Stimulated activated CD4-positive, alpha-beta T cell treated with anti-CD3 and anti-CD28 coated beads, Interleukin-1b, Interleukin-23, amount 100 ng/mL, for 1 hour (primary cell): ENCODE measurements at places on chromosomes 12 and 14.

GRCh38 chr12:12178559-12178958 lies 88.3 kb downstream of the LRP6 start:
- no peak for DNase-seq

DNA sequence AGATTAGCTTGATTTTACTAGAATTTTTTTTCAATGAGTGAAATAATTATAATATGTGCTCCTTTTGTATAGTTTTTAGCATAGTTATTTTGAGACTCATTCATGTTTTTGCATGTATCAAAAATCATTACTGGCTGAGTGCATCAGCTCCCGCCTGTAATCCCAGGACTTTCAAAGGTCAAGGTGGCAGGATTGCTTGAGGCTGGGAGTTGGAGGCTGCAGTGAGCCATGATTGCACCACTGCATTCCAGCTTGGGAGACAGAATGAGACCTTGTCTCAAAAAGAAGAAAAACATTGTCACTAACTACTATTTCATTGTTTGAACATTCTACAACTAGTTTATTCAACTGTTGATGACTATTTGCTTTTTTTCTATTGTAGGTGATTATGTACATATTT lies 802.7 kb downstream of the SLC16A7 start:
- DNase-seq = no peak

DNA sequence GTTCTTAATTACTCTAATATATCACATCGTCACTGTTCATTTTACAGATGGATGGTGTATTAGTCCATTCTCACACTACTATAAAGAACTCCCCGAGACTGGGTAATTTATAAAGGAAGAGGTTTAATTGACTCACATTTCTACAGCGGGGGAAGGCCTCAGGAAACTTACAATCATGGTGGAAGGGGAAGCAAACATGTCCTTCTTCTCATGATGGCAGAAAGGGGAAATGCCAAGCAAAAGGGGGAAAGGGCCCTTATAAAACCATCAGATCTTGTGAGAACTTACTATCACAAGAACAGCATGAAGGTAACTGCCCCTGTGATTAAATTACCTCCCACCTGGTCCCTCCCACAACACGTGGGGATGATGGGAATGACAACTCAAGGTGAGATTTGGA lies 6.5 kb downstream of the TMBIM4 start:
- no peak for DNase-seq

- no peak for DNase-seq
Measured at GRCh38 chr12:50620109-50620977, 115.6 kb downstream of the DIP2B start.

GRCh38 chr12:67741270-67741669 lies 92.7 kb downstream of the DYRK2 start:
- no peak for DNase-seq

GRCh38 chr12:92561543-92561899 lies 141.3 kb upstream of the PLEKHG7 start:
- no peak for DNase-seq

DNA sequence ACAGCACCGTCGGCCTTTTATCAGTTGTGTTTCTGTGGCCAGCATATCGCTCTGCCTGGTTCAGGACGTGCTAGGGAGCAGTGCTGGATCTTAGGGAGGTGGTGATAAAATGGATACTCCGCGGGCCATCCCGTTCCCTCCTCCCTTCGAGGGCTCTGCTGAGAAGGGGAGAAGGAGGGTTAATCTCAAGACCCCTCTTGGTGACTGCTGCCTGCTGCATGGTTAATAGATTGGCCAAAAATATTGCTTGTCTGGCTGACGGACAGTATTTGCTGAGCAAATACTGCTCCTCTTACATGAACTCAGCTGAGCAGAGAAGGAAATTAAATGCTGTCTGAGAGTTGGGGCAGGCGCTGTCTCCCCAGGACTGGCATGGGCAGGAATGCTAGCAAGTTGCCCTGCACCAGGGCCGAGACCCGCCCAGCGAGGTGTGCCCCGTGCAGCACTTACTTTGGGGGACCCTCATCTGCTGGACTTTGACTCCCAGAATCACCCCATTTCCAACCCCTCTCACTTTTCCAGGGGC lies 1.2 kb downstream of the FBRSL1 start:
- no peak for DNase-seq

DNA sequence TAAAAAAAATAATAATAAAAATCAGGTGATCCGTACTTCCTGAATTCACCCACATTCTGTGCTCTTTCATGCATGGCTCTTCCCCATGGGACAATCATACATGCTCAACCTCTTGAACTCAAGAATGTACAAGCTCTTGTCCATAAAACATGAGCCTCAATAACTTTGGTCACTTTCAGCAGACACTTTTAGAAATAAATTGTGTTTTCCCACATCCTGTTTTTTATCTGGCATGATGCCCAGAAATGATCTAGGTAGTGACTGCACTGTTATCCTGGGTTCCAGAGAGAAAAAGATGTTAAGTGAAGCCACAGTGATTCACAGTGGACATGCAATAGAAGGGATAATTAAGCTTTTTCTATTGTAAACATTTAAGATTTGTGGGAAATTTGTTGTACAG lies 537.6 kb upstream of the TMEM132C start:
- no peak for DNase-seq

DNA sequence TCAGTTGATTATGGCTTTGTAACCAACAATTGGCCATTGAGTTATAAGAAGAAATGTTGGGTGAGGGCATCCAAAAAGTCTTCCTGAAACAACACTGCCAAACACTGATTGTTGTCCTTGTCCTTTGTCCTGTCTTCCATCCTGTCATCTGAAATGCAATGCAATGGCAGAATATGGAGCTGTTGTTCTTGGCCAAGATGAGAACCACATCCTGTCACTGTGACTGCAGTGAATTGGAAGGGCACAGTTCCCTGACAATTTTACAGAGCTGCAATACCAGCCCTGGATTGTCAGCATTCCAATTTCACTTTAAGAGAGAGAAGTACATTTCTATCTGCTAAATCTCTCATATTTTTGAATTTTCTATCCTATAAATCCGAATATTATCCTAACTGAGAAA lies 613.3 kb downstream of the FLRT2 start:
- no peak for DNase-seq

DNA sequence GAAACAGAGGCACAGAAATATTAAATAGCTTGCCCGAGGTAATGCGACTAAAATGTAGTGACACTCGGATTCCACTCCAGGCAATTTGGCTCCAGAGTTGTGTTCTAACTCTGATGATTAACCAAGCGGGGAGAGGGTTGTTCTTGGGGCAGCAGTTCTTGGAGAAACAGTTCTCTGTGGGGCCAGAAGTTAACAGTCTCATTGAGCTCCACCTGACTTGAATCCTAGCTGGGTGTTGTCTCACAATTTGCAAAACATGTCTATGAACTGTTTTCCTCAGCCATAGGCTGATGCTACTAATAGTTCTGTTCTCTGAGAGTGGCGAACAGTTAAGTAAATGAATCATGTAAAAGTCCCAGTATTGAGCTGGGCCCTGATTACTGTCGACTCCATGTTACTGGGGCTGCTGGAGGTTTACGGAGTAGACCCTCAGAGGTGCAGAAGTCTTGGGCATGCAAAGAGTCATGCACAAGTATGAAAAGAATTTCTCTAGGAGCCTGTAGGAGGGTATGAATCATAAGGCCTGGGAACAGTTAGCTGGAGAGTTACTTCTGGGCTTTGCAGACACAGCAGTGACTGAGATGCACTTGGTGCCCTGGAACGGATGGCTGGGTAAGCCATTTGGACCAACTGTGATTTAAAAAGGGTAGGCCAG lies 15.4 kb upstream of the NIN start:
- no peak for DNase-seq

- no peak for DNase-seq
Measured at GRCh38 chr12:120101617-120102016, 14.9 kb downstream of the RAB35 start.

GRCh38 chr12:78864403-78864869 lies at the start of gene SYT1:
TSS of gene SYT1 (plus strand) at chr12:78864774.
- no peak for DNase-seq

GRCh38 chr12:57224973-57225679 lies 4.4 kb upstream of the SHMT2 start:
- no peak for DNase-seq

DNA sequence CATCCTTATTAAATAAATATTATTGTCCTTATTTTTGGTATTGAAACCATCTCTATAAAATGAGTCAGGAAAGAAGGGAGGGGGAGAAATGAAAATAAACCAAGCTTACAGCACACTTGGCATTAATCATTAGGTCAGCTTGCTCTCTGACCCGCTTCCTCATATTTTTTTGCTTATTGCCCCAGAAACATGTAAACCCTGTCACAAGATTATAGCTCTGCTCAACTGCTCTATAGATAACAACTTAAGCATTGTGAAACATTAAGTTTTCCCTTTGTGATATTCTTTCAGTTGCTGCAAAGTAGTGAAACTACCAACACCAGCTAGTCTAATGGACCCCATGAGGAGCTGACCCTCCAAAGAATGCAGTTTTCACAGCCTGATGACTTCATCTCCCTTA lies 819.5 kb downstream of the SLC16A7 start:
- DNase-seq = no peak

- no peak for DNase-seq
Measured at GRCh38 chr12:100795174-100795799, 711 bp downstream of the ANO4 start.

DNA sequence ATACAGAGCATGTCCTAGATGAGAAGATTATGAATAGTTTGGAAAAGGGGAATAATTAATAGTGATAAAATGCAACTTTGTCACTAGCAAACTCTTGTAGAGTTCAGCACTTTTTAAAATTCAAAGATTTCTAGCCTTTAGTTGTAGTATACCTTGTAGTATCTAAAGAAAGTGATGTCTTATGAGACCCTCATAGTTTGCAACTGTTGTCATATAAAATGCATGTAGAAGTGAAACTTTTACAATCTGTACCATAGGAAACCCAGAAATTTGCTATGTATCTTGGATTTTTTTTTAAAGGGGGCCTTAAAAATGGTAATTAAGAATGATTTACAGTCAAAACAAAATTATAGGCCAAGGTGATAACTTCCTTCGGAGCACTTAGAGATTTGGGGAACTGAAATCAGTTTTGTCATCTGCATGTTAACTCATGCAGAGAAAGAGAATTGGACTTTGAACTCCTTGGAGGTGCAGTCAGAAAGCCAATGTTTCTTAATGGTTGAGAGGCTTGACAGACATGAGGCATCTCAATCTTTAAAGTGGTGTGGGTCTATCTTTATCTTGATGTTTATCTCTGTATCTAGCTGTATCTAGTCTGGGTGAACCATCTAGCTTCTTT lies 1.3 kb downstream of the LRRK2 start:
- DNase-seq = no peak

DNA sequence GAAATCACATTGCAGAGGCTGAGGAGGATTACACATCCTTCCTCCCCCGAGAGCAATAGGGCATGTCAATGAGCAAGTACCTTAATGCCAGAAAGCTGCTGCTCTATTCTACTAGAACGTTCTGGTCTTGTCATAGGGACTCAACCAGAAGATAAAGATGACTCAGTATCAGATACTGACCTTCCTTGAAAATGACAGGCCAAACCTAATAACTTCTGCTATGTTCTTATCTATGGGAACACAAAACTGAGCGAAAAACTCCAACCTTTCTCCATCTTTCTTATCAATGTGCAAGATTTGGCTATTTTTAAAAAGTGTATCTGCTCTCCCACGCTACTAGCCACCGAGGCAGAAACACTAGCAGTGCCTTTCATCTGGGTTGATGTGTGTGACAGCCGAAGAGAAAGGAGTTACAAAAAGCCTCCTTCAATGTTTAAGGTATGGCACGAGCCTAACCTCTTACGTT lies 5.5 kb downstream of the CCDC92 start:
- no peak for DNase-seq

DNA sequence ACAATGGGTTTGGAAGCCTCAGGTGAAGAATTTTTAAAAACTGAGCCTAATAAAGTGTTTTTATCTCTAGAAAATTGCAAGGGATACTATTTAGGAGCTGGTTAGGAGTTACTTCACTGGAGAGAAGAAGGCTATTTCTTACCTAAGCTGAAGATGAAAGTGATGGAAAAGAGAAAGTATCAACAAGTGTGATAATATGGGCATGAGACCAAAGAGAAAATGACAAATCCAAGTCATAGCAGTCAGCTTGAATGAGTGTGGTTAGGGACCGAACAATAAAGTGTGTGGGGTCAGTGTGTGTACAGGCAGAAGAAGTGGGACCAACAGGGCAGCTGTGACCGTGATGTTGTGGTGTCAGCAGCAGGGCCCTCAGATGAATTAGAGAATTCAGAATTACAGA lies 24.2 kb upstream of the ADAMTS20 start:
- no peak for DNase-seq

DNA sequence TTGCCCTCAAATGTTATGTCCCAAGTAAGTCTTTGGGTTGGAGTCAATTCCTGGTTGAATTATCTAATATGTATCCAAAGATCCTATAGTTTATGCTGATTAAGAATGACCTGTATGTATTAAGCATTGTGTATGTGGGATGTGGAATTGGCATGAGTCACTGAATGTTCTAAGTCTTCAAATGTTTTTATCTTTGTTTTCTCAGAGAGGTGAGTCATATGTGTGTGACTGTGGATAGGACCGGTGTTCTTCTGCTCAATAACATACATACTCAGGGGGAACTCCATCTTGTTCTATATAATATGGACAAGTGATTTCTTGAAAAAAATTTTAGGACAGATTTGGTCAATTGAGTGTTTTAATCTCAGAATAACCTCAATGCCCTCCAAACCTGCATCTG lies 57.9 kb downstream of the NAV3 start:
- DNase-seq = no peak

DNA sequence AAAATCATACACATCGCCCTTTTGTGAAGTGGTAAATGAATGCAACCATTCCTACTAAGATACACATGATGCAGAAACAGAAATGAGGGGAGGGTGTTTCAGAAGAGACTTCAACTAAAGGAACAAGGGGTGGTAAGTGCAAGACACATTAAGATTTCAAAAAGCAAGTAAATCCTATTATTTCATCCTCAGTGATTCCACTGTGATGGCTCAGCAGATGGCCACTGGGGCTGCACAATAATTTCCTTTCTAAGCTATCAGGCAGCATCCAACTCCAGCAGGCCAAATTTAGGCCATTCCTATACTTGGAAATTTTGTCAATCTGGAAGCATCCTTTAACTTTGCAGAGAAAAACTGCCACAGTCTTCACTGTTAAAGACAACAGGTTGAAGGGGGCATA lies 272.4 kb downstream of the NELL2 start:
- DNase-seq = no peak

- DNase-seq = no peak
Measured at GRCh38 chr14:89473989-89474388, 57.0 kb upstream of the FOXN3 start.

DNA sequence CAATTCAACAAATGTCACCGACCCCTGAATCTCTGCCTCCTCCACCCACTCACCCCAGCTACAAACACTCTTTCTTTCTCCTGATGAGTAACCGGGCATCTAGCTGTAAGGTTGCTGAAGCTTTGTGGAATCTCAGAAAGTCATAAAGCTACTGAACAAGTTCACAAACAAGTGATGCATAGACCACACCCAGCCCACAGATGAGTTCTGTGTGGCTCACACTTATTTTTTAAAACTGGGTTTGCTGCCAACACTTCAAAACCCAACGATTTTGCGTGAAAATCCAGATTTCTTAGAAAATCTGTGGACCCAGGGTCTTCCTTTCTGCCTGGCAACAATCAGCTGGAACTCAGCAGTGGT lies 96.1 kb downstream of the APAF1 start:
- no peak for DNase-seq
